Glutamatergic neuron (in vitro differentiated cells): ENCODE measurements at places on chromosomes 2 and 18.

DNA sequence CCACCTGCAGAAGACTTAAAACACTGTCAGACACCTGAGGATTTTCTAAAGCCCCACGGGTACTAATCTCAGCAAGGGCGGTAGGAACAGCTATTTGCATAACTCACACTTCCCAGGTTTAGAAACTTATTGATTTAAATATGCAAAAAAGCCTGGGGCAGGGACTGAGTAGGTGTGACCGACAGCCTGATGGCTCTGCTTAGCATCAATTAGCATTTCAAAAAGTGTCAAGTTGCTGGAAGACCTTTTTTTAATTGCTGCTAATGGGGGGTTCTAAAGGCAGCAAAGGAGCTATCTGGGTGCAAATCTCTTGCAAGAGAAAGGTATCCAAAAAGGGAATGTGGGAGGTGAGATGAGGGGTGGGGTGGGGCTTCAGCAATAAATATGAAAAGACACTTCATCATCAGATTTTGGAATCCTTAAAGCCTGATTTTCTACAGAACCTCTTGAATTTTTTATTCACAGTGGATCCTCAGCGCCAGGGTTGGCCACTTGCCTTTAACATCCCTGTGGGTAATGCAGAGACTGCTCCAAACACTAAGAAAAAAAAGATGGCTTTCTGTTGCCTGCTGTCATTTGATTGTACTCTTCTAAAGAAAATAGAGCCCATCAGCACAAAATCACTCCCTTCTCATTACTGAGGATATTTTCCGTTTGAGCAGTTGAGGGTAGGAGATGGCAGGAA, 121.1 kb upstream of the RMP24 start:
- DNase-seq = no peak

- no peak for DNase-seq
Observed at GRCh38 chr2:4258563-4258962, 555.2 kb downstream of the DCDC2C start.

DNA sequence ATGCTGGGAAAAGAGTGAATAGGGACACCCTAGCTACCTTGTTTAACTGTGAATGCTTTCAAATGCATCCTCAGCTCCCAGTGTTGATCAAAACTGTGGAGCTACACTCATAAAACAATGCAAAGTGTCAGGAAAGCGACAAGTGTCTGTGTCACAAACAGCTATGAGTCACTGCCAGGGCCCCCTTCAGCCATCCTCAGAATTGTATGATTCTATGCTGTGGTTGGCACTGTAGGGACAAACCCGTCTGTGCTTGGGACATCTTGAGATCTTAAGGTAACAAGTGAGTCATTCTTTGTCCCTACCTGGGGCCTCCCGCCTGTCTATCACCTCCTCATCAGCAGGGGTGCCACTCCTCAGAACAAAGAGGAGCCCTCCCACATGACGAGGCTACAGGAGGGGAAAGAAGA, 42.4 kb downstream of the KLF7 start:
- DNase-seq = no peak

GRCh38 chr2:239312081-239312511, 88.7 kb downstream of the HDAC4 start:
- DNase-seq = no peak

DNA sequence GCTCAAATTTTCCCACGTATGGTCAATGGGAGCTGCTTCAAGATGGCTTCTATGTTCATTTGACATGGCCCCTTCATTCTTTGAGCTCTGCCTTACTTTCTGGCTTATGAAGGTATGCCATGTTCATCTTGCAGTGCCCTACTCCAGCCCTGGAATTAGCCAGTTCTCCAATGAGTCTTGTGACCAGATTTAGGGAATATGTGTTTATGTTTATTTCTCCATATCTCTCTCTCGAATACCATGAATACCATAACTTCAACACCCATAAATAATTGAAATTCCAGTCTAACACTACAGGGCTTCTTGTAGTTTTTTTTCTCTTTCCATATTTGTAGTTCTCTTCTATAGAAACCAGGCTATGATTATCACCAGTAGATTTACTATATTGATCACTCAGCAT, 39.7 kb downstream of the EPB41L5 start:
- DNase-seq = no peak
